ENCODE measurements at places on chromosomes 16 and 17.

DNA sequence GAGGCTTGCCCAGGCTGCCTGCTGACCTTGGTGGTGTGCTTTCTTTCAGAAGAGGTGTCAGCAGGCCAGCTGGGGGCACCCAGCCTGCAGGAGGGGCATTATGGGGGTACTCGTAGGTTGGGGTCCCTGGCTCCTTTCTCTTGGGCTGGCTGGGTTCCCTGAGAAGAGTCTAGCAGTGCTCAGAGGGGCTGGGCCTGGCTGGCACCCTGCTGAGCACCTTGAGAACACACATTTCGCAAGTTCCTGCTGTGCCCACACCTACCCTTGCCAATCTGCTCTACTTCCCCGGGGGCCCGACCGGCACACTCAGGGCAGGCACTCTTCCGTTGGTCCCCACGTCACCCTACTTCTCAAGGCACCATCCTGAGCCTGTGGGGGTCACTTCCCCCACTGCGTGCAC is 5.1 kb downstream of the CEMP1 start:
- DNase-seq: no peak

DNA sequence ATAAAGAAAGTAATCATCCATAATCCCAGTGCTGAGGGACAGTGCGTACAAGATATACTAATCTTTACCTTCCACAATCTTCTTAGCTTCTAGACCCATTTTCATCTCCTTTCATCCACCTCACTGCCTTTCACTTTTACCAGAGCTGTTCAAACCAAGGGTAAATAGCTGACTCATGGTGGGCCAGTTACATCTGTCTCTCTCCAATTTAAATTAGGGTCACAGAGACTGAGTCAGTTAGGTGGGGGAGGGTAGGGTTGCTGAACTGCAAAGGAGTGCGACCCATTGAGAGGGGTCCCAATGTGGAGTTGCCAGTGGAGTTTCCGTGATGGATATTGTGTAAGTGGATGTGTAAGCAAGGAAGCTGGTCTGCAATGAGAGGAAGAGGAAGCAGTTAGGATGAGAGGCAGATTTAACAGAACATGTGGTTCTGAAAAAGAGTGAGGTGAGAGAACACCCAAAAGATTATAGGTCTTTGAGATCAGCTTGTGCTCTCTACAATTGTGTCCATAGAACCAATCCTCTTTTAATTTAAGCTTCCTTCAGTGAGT is 83.5 kb downstream of the GP2 start:
- DNase-seq: peak; percentile 57

- peak; percentile 73 for DNase-seq
Measured at GRCh38 chr16:28897826-28898225, 19.5 kb downstream of the ATP2A1 start.

- no peak for DNase-seq
Measured at GRCh38 chr17:28751600-28752366, 8.0 kb downstream of the TRAF4 start.

GRCh38 chr17:57625957-57626356 is 119.1 kb downstream of the CCDC182 start:
- no peak for DNase-seq

GRCh38 chr17:59493867-59494266 is 71.5 kb upstream of the DHX40 start:
- DNase-seq: no peak

DNA sequence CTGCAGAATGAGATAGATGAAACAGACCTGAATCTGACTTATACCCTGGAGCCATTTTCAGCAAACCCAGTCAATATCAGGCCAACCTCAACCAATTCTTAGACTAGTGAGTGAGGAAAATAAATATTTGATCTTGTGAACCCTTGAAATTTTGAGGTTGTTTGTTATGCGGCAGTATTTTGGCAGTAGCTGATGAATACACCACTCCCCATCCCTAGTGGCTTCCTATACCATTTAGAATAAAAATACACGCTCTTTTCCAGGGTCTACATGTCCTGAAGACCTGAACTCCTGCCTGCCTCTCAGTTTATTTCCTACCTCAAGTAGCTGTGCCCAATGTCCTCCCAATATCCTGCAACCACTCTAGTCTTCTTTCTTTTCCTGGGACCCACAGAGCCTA is 647.3 kb downstream of the WWOX start:
- DNase-seq: no peak

GRCh38 chr17:32933881-32934280 is 5.9 kb downstream of the TMEM98 start:
- DNase-seq: no peak

- DNase-seq: no peak
Measured at GRCh38 chr16:57023541-57024249, 34.3 kb downstream of the NLRC5 start.

- DNase-seq: peak; percentile 55
Measured at GRCh38 chr17:16908273-16908672, 63.6 kb downstream of the TNFRSF13B start.

DNA sequence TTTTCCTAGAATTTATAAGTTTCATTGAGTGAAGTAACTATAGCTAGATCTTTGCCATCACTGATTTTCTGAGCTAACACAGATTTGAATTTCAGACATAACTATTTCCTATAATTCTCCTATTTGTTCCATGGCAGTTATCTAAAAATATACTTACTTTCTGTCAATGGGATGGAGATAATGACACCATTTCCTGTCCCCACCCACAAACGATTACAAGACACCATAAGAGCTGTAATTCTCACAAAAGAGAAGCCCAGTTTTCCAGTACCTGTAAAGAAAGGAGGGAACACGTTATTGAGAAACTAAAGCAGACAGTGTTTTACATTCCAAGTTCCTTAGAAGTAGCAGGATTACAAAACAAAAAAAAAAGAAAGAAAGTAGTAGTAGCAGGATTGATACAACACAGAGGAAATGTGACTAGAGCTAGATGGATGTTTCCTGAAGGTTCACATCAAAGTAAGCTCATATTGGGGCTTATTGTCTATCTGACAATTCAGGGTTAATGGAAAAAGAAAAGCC is 110.9 kb upstream of the TOB1 start:
- no peak for DNase-seq

GRCh38 chr16:29729116-29729521 is 16.7 kb downstream of the C16orf54 start:
- no peak for DNase-seq

GRCh38 chr16:53583401-53583800 is 80.4 kb upstream of the AKTIP start:
- DNase-seq: no peak

- DNase-seq: peak; percentile 60
Measured at GRCh38 chr16:23729503-23730424, 16.7 kb upstream of the ERN2 start.

- no peak for DNase-seq
Measured at GRCh38 chr17:7419819-7420610, at the start of gene SPEM1. TSS of gene SPEM1 (plus strand) at chr17:7420324. CDS start at chr17:7420385, 61 bp downstream.

- no peak for DNase-seq
Measured at GRCh38 chr17:43327421-43327820, 71.4 kb upstream of the ARL4D start.

DNA sequence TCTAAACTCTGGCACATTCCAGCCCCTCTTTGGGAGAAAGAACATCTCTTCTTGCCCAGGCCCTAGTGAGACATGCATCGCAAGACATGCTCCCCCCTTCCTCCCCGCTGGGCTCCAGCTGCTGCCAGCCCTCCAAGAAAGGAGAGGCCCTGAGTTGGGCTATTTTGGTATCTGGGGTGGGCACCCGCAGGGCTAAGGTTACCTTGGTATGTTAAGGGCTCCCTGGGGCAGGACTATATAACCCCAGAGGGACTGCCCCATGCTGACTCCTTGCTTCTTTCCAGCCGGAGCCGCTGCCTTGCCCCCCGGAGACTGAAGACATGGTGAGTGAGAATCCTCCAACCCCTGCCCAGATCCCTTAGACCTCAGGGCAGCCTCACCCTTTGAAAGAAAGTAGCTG is at the start of gene MYL11:
Gene MYL11 (plus strand): TSS at position 265 of the 400 bp plus-strand sequence. CDS start 56 bp downstream, at position 321.
- peak; percentile 41 for DNase-seq

GRCh38 chr17:68460146-68460545 is 2.9 kb upstream of the WIPI1 start:
- DNase-seq: no peak

DNA sequence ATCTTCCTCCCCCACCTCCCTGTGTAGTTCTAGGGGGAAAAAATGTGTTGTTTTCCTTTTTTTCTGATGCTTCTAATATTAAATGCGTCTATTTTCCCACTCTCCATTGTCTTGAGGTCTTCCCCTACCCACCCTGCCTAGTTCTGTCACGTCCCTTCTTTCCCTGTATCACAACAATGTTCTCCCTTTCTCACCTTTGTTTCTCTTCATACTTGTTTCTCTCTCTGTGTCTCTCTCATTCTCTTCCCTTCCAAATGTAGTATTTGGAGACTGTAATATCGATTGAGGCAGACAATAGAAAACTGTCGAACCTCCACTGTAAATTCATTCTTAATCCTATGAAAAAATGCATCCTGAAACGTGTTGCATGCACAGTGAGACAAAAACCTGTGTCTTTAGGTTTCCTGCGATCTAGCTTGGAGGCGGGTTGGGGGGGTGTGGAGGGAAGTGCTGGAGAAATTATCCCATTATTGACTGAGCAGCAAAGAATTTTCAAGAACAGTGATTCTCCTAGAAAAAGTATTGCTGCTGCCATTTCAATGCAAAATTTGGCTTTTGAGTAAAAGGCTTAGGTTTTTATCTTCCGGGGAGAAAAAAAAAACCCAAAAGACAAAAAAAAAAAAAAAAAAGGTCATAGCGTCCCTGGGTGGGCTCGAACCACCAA is 1.3 kb upstream of the PSMB3 start:
- no peak for DNase-seq

DNA sequence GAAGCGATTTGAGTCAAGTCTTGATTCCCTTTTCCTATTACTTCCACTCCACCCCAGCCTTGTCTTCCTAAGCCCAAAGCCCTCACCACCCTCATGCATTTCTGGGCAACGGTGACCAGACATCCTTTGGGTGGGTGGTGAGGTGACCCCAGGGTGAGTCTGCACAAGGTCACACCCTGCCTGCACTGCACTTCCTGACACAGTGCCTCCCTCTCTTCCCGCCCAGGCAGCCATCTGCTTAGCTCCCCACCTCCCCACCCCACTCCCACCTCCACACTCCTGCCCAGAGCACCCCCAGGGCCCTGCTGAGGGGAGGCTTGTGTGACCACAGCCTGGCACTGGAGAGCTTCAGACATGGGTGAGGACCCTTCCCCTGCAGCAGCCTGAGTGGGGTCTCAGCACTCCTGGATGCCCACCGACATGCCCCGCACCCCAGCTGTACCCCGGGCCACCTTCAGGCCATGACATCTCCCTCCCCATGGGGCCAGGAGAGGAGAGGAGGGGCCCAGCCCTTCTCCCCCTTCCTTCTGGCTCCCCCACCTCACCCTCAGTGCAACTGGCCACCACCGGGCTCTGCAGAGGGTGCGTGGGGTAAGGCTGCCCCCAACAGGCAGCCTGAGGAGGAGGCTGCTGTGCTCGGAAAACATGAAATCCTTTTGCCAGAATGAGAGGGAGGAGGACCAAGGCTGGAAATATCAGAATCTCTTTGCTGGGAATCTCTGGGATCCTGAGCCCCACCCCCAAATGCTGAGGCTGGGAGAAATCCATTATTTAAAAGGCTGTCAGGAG is 68.6 kb downstream of the CCT6B start:
- peak; percentile 82 for DNase-seq

DNA sequence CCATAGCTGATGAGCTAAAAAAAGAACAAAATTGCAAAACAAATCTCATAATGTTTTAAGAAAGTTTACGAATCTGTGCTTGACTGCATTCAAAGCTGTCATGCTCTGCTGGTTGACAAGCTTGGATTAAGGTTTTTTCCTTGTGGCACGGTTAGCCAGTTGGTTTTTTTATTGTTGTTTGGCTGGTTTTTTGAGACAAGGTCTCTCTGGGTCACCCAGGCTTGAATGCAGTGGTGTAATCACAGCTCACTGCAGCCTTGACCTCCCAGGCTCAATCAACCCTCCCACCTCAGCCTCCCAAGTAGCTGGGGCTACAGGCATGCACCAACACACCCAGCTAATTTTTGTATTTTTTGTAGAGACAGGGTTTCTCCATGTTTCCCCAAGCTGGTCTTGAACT is 45.7 kb downstream of the PHKB start:
- DNase-seq: no peak

DNA sequence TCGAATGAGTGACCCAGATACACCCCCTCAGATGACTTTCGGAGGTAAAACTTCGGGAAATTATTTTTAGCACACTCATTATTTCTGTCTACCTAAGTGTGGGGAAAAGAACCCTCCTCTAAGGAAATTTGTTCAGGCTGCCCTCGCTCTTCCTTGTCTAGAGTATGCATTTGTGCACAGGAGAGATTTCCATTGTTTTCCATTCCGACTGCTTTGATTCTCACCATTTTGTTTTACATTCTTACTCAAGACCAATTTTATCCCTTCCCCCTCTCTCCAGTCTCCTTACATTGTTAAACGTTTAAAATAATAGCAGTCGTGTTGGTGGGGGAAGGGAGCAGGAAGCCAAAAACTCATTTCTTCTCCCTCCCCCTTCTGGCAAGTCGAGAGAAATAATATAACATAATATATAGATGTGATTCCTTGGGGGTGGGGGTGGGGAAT is 1.5 kb upstream of the CHD3 start:
- no peak for DNase-seq

DNA sequence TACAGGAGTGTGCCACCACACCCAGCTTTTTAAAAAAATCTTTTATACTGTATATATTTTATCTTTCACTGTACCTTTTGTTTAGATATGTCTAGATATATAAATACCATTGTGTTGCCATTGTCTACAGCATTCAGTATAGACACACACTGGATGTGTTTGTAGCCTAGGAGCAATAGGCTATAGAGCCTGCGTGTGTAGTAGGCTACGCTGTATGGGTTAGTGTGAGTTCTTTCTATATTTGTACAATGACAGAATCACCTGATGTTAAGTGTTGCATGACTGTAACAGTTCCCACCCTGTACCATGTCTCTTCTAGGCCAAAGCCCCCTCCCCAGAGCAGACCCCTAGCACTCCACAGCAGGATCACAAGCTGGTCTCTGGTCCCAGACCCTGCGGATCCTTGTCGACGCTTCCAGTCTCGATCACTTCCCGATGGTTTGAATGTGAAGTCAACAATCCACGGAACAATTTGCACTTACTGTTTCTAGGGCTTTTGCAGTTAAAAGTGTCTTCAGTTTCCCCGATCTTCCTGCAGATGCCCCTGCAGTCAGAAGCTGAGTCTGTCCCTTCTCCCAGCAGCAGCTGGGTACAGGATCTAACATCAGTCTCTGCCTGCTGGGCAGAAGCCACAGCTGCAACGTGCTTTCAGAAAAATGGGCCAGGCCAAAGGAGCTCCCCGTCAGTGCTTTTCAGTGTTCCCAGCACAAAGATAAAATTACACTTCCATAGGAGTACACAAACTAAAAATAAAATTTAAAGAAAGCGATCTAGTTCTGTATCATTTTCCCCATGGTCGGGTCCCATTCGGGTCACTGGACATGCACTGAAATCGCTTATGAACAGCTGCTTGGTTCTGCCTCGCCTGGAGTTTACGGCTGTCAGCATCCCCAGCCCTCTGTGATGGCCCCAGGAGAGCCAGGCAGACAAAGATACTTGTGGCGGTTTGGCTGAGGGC is 35.4 kb downstream of the ADAM11 start:
- DNase-seq: no peak

GRCh38 chr17:50559674-50560184 is 786 bp upstream of the CACNA1G start:
- peak; percentile 93 for DNase-seq

All from islet precursor cell (in vitro differentiated cells).